ENCODE measurements at places on chromosomes 13 and 19. TPM values are rescaled to one million over a fixed set of nuclear protein-coding genes. Genes with fewer than 3 reads are reported as not detected.

PLA2G4C gene
- 20.6 TPM for total RNA-seq

ABCA7 gene
- 16.5 TPM for total RNA-seq

KLK15 gene
- total RNA-seq = not detected

CD79A gene
- 4.4 TPM for total RNA-seq

SIGLECL1 gene
- not detected for total RNA-seq

ZNF99 gene
- total RNA-seq = 0.82 TPM

FIZ1 gene
- 9.2 TPM for total RNA-seq

CTU1 gene
- 6.5 TPM for total RNA-seq

PDX1 gene
- not detected for total RNA-seq

FAM32A gene
- 65.9 TPM for total RNA-seq

COMP gene
- 0.82 TPM for total RNA-seq

ZNF700 gene
- total RNA-seq = 15.2 TPM

KRTDAP gene
- total RNA-seq = not detected

MTIF3 gene
- total RNA-seq = 32.2 TPM

EXOC3L2 gene
- 27.9 TPM for total RNA-seq

ACER1 gene
- not detected for total RNA-seq

CD33 gene
- total RNA-seq = 3.9 TPM

GNG7 gene
- 6.3 TPM for total RNA-seq

ZNF865 gene
- 10.3 TPM for total RNA-seq

PPM1N gene
- 0.76 TPM for total RNA-seq

TEX29 gene
- total RNA-seq = 0.58 TPM

NRTN gene
- total RNA-seq = 2.9 TPM

ANKRD27 gene
- 23.0 TPM for total RNA-seq

CGB5 gene
- not detected for total RNA-seq

KCNJ14 gene
- 1.2 TPM for total RNA-seq

ZNF470 gene
- total RNA-seq = 4.9 TPM

NLRP5 gene
- not detected for total RNA-seq

GPR12 gene
- total RNA-seq = 0.06 TPM

ZNF726 gene
- total RNA-seq = 12.1 TPM

PNMA8A gene
- total RNA-seq = 44.5 TPM

MBD3L2 gene
- total RNA-seq = not detected

UHRF1 gene
- 29.1 TPM for total RNA-seq

SPACA4 gene
- not detected for total RNA-seq

IGFLR1 gene
- 4.5 TPM for total RNA-seq

PSG7 gene
- total RNA-seq = not detected

ZNF527 gene
- 9.6 TPM for total RNA-seq

LCP1 gene
- total RNA-seq = 25.2 TPM

ZNF749 gene
- 23.0 TPM for total RNA-seq

KLHL1 gene
- total RNA-seq = 0.88 TPM

B3GNT3 gene
- 7.4 TPM for total RNA-seq

DIRAS1 gene
- 1.6 TPM for total RNA-seq

TMEM145 gene
- 0.99 TPM for total RNA-seq

KLK12 gene
- not detected for total RNA-seq

SLC7A10 gene
- 3.0 TPM for total RNA-seq

ZNF208 gene
- 33.8 TPM for total RNA-seq

ZNF253 gene
- 12.7 TPM for total RNA-seq

ZNF628 gene
- total RNA-seq = 5.6 TPM

DNAAF3 gene
- total RNA-seq = 5.2 TPM

ANKLE1 gene
- 2.6 TPM for total RNA-seq

PEAK3 gene
- 0.47 TPM for total RNA-seq

MED16 gene
- total RNA-seq = 62.2 TPM

KLK11 gene
- total RNA-seq = not detected

ZNF681 gene
- 3.3 TPM for total RNA-seq
